Progenitor cell of endocrine pancreas (in vitro differentiated cells): ENCODE measurements at places on chromosomes 4 and X. TPM values are rescaled to one million over a fixed set of nuclear protein-coding genes. Genes with fewer than 3 reads are reported as not detected.

- DNase-seq = no peak
Measured at GRCh38 chr4:56653461-56654237, 27.4 kb downstream of the HOPX start.

GRCh38 chr4:31059753-31060522 lies 339.8 kb downstream of the PCDH7 start:
- DNase-seq = no peak

- DNase-seq = peak; percentile 39
Measured at GRCh38 chr4:57442831-57443291, 332.7 kb upstream of the IGFBP7 start.

- peak; percentile 42 for DNase-seq
Measured at GRCh38 chr4:24794916-24795665, at the start of gene SOD3. SOD3 (plus strand) TSS chr4:24795573; CDS start chr4:24799522, 3,949 bp downstream.

- no peak for DNase-seq
Measured at GRCh38 chrX:134075894-134076718, 90.7 kb upstream of the GPC3 start.

DNA sequence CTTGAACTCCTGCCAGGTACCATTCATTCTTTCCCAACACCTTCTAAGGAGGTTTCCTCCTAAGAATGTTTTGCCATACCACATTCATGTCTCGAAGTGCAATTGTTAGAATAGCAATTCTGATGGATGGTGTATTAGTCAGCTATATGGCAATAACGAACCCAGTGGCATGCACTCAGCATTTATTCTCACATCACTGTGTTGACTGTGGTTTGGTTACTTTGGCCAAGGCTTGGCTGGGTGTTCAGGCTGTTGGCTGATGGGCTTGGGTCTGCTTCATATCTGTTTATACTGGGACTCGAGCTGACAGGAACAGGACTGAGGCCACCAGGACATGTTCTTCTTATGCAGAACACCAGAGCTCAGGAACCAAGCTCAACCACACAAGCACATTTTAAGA lies 31.7 kb downstream of the PSAPL1 start:
- DNase-seq = no peak

DNA sequence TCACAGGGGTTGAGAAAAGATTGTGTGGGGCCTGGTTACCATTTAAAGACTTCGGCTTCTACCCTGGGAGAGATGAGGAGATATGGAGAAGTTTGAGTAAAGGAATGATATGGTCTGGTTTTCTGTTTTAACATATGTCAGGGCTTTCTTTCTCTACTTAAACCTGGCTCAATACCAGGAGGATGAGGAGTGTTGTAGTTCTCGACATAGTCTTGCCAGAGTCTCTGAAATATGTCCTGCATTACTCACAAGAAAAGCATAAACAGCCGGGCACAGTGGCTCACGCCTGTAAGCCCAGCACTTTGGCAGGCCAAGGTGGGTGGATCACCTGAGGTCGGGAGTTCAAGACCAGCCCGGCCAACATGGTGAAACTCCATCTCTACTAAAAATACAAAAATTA lies 16.4 kb upstream of the ACE2 start:
- no peak for DNase-seq

DNA sequence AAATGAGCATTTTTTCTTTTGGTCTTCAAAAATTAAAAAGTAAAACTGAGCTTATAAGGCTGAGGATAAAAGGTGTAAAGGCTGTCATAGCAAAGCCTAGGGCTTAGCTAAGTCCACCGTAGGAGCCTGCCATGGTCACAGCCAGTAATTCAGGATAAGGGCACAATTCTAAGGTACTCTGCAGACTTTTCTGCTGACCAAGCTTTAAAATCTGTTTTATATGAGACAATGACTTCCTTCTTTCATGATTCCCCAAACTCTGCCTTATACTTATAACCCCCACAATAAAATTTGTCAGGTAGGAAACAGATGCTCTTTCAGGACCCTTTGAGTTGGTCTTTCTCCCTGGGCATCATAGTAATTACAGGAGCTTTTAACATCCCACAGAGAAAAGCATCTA lies 138.5 kb downstream of the COL4A6 start:
- DNase-seq = no peak

DNA sequence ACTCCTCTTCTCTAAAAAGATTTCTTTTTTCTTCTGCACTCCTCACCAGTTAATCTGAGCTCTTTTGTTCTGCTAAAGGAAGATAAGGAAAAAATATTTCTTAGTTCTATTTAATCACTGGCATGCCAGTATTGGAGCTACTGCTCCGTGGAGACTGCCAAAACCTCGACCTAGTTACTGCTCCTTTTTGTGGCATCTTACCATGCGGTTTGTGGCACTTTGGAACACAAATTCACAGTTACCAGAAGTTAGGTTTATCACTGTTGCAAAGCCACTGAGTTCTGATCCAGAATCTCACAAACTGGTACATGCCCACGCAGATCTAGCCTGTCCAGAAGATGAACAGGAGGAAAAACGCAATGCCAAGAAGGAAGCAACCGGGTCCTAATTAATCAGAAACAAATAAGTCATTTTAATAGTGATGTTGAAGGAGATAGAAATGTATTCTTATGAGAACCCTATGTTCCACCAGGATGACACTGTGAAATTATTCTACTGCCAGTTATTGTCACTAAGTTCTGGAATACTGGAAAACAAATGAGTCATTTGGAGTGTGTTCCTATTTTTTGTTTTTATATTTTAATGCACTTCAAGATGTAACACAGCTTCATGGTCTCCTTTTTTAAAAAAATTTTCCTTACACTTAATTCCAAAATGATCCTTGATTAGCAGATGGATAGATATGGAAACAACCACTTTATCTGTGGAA lies 106.7 kb upstream of the GK2 start:
- DNase-seq = no peak

DNA sequence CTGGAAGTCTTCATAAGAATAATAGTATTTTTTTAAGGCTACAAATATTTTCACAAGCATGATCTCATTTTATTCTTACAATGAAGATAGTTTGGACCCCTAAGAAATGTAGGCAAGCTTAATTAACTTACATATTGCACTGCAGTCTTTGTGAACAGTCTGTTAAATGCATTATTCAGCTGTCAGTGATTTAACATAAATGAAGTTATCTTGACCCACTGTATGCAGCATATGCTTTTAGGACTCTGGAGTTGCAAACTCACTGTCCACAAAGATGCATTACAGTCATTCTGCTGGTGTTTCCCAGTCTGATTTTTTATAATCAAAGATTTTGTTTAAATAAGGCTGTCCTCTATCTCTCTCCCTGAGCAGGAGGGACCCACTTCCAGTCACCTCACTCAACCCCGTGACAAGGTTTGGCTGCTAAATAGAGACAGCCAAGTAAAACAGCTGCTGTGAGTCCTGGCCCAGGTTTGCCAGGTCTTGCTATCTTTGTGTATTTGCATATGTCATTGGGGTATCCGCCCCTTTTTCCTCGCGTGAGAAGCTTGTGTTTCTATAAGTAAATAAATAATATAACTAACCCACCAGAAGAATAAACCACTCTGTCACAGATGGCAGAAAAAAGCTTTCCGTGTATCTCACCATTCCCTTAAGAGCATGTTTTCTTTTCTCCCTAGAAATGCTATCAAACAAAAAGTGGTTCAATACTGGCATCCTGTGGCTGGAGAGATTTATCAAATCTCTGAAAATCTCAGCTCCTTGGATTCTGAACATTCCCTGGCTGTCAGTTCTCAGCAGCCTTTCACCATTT lies 67.0 kb downstream of the SLC7A11 start:
- DNase-seq = no peak

DNA sequence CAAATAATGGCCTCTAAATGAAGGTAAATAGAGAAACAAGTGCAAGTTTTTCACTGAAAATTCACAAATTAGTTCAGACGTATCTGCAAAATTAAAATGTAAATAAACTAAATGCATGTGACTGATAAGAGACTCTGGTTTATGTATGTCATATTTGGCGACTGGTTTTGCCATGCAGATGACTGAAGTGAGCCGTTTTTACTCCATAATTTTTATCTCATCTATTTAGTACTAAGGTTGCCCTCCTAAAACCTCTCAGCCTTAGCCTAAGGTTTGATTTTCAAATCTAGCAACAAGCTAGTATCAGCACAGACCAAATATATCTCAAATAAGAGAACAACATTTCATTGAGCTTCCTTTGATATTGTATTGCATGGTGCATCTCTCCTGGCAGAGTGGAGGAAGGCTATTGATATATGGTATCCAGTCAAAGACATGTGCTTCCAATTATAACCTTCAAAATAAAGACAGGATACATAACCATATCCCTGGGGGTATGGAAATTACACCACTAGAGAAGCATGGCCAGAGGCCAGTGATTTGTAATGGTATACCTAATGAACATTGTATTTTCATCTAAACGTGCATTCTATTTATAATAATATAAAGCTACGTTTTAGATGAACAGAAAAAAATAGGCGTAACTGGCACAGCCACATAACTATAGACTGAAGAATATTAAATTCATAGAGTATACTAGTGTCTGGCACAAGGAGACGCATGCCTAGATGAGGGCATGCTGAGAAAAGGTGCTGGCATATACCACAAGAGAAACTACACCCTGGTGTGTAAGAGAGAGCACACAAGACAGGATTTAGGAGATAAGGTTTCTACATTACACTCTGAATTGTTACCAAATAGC lies 392.6 kb upstream of the INTU start:
- DNase-seq = no peak

- DNase-seq = no peak
Measured at GRCh38 chrX:139929876-139930275, 3.0 kb downstream of the ATP11C start.

DNA sequence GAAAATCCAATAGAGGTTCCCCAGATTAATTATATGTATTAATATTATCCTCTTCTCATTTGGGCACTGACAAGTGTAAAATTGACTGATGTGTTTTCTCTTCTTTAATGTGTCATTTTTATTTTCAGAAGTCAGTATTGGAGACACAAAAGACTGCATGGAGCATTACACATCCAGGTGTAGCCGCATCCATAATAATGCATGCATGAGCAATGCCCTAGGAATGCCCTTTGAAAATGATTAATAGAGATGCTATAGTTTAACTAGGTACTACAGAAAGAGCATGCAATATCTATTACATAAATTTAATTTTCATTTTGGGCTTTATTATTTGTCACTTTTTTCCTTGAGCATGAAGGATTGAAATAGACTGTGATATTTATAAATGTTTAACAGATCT lies 509.9 kb downstream of the SPOCK3 start:
- no peak for DNase-seq

DNA sequence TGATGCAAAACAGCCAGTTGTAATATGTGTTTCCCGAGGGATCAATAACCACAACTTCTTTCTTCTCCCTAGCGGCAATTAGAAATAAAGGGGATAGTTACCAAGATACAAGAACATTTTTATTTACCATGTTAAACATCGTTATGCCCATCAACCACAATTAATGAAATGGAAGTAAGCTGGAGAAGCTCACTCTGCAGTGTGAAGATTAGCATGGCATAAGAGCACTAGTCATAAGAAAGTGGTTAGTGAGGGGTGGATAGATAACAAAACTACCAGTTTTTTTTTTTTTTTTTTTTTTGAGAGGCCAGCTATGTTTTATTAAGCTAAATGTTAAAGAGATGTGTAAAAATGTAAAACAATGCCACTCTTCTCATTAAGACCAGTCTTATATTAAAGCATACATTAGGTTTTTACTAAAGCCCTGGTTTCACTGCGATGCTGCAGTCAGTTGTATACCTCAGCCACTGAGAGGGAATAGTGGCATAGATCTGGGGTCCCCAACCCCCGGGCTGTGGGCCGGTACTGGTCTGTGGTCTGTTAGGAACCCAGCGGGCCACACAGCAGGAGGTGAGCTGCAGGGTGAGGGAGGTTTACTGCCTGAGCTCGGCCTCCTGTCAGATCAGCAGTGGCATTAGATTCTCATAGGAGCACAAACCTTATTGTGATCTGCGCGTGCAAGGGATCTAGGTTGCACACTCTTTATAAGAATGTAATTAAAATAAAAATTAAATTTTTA lies 27.9 kb upstream of the NFXL1 start:
- DNase-seq = no peak

DNA sequence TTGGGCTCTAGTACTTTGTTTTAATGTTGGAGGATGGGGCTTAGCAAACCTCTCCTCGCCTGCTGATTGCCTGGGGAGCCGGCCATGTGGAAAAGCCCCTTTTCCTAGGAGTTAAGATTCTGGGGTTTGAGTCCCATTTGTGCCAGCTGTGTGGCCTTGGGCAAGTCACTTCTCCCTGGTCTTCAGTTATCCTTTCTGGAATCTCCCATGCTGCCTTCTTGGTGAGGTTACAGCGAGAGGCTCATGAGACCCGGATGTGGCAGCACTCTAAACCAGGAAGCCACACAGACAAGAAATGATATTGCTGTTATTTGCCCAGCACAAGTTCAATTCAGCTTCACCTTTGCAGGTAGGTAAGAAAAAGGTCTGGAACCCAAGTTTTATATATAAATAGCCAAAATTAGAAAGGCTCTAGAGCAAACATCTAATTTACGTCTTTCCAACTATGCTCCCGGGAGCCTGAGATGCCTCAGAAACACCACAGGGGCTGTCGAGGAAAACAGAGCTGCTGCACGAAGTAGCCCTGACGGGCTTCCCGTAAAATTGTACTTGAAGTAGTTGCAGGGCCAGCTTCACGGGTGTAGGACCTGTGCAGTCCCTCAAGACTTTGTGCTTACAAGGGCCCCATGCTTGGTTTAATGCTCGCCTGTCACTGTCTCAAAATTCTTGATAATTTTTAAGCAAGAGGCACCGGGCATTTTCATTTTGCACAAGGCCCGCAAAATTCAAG lies 8.3 kb upstream of the SASH3 start:
- no peak for DNase-seq

- no peak for DNase-seq
Measured at GRCh38 chr4:95949136-95949765, 109.4 kb downstream of the PDHA2 start.

- no peak for DNase-seq
Measured at GRCh38 chr4:108867476-108867875, 104.6 kb upstream of the ETNPPL start.

DNA sequence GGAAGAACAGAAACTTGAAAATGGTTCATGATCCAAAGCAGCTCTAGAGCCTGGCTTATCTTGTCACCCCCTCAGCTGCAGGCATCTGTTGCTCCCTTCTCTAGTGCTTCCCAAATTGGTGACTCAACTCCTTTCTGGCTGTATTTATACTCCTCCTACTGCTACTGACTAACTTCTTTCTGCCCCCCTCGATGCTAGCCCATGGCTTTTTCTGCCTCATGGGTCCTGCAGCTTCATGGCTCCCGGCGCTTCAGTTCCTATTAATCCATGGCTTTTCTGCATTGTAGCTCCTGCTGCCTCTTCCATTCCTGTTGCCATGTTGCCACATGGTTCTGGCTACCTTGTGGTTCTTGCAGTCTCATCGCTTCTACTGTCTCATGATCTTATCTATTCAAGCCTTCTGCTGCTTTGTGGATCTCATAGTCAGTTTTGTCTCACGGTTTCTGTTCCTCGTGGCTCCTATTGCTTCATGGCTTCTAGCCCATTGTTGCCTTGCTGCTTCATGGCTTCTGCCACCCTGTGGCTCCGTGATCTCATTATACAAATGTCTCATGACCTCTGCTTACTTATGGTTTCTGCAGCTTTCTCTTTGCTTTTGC lies 48.1 kb downstream of the SMC1A start:
- no peak for DNase-seq

Gene SLITRK2
- 11.6 and 16.0 TPM in 2 replicates for total RNA-seq

Gene SHISA3
- total RNA-seq = 0.14 and 0.40 TPM in 2 replicates

Gene ZAR1
- 0.27 TPM in 1 of 2 replicates, not detected in the other for total RNA-seq

Gene CENPVL1
- 1.4 TPM in 2 replicates for total RNA-seq
